ENCODE measurements at places on chromosomes 3 and 15. TPM values are rescaled to one million over a fixed set of nuclear protein-coding genes. Genes with fewer than 3 reads are reported as not detected.

ZFAND6 gene
- total RNA-seq, result 50.3 TPM

SAMD7 gene
- total RNA-seq, result not detected

ROPN1B gene
- total RNA-seq, result not detected

RNU6-1 gene
- not detected for total RNA-seq

GADL1 gene
- total RNA-seq, result not detected

PPP1R14D gene
- total RNA-seq, result not detected

SYNPR gene
- total RNA-seq, result not detected

CLRN1 gene
- not detected for total RNA-seq

DUOXA1 gene
- total RNA-seq, result not detected

TIGIT gene
- total RNA-seq, result not detected

GYG1 gene
- total RNA-seq, result 58.5 TPM

CCR9 gene
- not detected for total RNA-seq

SLC9C1 gene
- 0.09 TPM for total RNA-seq

SMCO1 gene
- total RNA-seq, result not detected

GALNT15 gene
- 1.7 TPM for total RNA-seq

THOC7 gene
- 68.7 TPM for total RNA-seq

ERICH6 gene
- total RNA-seq, result not detected

OSBPL10 gene
- 37.1 TPM for total RNA-seq

OPA1 gene
- 57.8 TPM for total RNA-seq

AMT gene
- 3.3 TPM for total RNA-seq

CSPG4 gene
- total RNA-seq, result not detected

SH2D7 gene
- not detected for total RNA-seq

KCNH8 gene
- total RNA-seq, result not detected

EXOSC7 gene
- 46.2 TPM for total RNA-seq

DPPA2 gene
- total RNA-seq, result not detected

DYNLT2B gene
- total RNA-seq, result 14.4 TPM
